Heart left ventricle (tissue), 16 donors: ENCODE measurements at places on chromosomes 5 and 9.
A peak's percentile ranks its signal among the peaks of the same experiment; 100 is the strongest.

- no peak for DNase-seq
Measured at GRCh38 chr9:133405508-133406438, 12.0 kb downstream of the REXO4 start.

DNA sequence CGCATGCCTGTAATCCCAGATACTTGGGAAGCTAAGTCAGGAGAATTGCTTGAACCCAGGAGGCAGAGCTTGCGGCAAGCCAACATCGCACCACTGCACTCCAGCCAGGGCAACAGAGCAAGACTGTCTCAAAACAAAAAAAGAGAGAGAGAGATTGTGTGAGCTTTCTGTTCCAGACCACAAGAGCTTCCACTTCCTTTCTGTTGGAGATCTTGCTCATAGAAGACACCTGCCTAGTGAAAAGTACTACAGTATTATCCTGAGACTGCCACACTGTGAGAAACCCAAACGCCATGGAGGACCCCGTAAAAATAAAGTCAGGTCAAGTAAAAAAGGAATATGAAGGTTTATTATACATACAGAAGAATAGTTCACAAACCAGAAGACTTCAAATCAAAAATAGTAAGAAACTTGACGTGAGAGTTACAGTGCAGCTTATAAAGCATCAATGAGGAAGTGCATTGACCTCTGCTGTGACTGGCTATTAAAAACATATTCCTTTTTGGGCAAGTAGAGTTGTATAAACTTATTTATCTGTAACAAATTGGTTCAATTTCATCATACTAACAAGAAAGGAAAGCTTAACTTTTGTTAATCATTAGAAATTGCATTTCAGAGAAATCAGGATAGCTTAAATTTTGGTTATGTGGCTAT is 4.3 kb upstream of the EMB start:
- no peak for DNase-seq

GRCh38 chr9:72538921-72539702 is 17.7 kb downstream of the TMC1 start:
- DNase-seq, result no peak

DNA sequence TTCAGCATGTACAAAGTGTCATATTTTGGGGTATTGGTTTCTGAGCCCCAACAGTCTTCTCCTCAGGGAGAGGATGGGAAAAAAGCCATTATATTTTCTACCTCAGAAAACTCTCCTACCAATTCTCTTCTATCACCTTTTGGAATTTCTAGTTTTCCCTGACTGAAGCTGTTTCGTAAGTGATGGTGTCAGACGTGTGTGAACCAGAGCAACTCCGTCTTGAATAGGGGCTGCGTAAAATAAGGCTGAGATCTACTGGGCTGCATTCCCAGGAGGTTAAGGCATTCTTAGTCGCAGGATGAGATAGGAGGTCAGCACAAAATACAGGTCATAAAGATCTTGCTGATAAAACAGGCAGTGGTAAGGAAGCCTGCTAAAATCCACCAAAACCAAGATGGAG is 197.3 kb upstream of the C9orf72 start:
- DNase-seq, result no peak

- DNase-seq, result peak; percentile 70
Measured at GRCh38 chr9:35490155-35490909, 421 bp downstream of the RUSC2 start.

DNA sequence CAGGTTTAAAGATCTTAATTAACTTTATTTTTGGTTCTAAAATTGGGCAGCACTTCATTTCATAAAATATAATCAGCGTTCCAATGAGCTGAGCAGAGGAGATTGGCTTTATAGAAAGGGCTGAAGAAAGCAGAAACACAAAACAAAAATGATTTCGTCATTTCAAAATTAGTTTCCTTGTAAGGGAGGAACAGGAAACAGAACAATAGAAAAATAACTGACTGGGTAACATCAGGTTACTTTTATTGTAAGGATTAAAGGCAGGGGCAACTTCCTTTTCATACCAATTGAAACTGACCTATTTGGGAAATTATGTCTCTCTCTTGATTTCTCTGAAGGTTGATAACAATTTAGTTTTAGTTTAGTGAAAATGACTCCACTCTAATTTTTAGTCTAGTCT is 157.1 kb downstream of the ATP10B start:
- no peak for DNase-seq

DNA sequence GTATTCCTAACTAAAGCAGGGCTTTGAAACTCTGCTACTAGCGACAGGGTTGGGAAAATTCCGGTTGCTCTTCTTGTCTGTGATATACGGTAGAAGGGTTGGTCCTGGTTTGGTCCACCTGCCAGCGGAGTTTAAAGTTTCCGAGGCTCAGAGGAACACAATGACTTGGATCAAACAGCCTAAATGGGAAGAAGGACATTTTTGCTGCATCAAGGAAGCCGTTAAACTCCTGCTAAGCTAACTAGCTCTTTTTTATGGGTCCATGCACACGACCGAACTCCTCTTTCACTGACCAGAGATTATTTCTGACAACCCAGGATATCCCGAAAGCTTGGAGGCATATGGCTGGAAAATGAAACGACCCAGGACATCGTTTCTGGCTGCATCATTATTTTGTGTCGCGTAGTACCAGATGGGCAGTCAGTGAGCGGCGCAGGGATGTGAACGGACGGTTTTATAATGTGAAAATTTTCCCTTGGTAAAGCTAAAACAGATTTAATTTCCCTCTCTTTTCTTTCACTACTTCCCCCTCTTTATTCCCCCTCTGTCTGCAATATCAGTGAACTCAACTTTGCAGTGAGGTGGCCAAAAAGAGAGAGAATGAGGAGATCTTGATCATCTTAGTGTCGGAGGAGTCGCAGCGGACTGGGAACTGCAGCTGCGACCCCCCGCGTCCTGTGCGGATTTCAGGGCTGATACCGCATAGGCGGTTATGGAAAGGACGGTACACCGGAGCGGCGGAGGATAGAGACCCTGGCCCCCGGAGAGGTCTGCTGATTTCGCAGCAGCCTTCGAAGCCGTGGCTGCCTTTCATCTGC is at the start of gene LURAP1L:
LURAP1L (plus strand) TSS at position 160 of the 818 bp plus-strand sequence. CDS start 696 bp downstream, outside the sequence.
- DNase-seq, result peak; percentile 33

- no peak for DNase-seq
Measured at GRCh38 chr9:89801341-89801740, 196.5 kb downstream of the GADD45G start.

DNA sequence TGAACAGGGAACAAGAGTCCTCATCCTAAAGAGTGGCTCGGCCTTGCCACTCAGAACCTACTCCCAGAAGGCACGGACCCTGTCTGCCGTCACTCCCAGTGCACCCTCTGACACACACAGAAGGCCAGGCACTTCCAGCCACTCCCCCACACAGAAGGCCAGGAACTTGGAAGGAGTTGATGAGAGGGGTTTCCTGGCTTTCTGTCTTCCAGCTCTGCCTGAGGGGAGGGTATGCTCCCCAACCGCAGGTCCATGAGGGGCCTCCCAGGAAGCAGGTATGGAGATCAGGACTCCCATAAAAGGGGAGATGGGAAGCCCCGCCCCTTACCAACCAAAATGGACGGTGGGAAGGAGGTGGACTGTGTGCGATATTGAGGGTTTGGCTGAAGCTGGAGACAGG is 247.6 kb upstream of the IRX4 start:
- no peak for DNase-seq

DNA sequence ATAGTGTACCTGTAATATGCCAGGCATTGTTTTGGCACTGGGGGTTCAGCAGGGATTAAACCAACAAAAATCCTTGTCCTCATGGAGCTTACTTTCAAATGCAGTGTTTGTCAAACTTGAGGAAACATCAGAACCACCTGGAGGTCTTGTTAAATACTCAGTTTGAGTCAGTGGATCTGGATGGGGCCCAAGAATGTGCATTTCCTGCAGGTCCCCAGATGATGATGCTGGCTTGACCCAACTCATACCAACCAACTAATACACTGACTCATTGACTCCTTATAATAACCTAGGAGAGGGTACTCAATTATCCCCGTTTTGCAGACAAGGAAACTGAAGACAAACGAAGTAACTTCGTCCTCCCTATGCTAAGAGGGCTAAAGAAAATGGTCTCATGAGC is 11.3 kb downstream of the WWC1 start:
- no peak for DNase-seq

GRCh38 chr9:108188976-108189375 is 666.8 kb downstream of the ACTL7B start:
- DNase-seq, result no peak

DNA sequence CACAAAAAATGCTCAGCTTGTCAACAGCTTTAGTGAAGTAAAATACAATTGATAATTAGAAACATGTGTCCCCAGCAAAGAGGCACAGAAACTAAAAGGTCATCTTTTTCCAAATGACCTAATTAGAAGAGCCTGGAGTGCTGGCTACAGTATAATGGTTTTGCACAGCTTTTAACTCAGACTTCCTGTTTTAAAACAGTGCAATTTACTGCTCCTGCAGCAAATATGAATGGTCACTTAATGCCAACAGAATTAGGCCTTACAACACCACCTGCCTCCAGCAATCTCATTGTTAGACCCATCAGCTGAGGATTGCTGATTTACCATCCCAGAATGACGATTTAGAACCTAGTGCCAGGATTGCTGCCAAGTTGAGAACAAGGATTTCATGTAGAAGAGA is 239.3 kb downstream of the CETN3 start:
- DNase-seq, result no peak

- no peak for DNase-seq
Measured at GRCh38 chr5:17620627-17621026, 10.4 kb downstream of the TAF11L12 start.

- DNase-seq, result no peak
Measured at GRCh38 chr9:69696802-69697201, 24.6 kb upstream of the APBA1 start.

- DNase-seq, result no peak
Measured at GRCh38 chr5:171898386-171898785, 108.1 kb downstream of the FBXW11 start.

- peak; percentile 35 for DNase-seq
Measured at GRCh38 chr9:92620845-92621244, 49.1 kb downstream of the IPPK start.

- DNase-seq, result no peak
Measured at GRCh38 chr5:72441862-72442540, 65.2 kb downstream of the ZNF366 start.

GRCh38 chr9:93300175-93300572 is 116.2 kb downstream of the WNK2 start:
- DNase-seq, result no peak

- no peak for DNase-seq
Measured at GRCh38 chr9:110146373-110146772, 61.6 kb downstream of the C9orf152 start.

- DNase-seq, result no peak
Measured at GRCh38 chr5:50843091-50843490, 176.7 kb downstream of the PARP8 start.
